ENCODE measurements at places on chromosomes 5 and 9.

- DNase-seq, result no peak
Observed at GRCh38 chr9:36165826-36166167, 3.4 kb upstream of the CCIN start.

DNA sequence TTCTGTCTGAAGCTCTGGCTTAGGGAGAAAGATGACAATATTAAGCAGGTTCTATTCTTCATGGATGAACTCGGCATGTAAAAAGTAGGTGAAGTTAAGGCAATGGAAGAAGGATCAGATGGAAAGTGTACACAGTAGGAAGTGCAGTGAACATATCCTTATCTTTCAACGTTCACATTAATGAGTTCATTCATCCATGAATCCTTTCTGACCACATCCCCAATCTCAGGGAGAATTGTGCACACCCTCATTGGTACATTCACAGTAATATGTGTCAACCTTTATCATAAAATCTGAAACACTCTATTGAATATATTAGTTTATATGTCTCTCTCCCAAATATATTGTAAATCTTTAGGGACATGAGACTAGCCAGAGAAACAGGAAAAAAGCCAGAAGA lies 5.5 kb downstream of the GIN1 start:
- DNase-seq, result no peak

- DNase-seq, result no peak
Observed at GRCh38 chr5:85320495-85320894, 935.8 kb upstream of the EDIL3 start.

DNA sequence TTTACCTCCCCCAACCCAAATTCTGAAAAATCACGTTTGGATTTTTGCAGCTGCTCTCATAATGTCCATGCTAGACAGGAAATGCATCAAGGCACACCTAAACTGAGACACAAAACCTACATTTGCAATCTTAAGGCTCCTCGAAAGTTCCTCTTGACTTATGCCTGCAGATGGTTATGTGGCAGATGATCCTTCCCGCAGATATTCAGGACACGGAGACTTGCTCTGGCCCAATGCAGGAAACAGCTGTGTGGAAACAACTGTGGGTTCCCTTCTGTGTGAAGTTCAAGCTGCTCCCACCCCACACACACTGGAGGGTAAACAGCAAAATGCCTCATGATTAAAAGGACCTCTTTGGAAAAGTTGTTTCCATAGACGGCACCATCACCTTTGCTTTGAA lies 253.8 kb downstream of the EBF1 start:
- DNase-seq, result no peak
